ENCODE measurements at places on chromosomes 5 and 9. TPM values are rescaled to one million over a fixed set of nuclear protein-coding genes. Genes with fewer than 3 reads are reported as not detected.

The NR6A1 gene
- 1.9 TPM for total RNA-seq

The TTLL11 gene
- 3.6 TPM for total RNA-seq

The F2RL2 gene
- 6.1 TPM for total RNA-seq

The KIF27 gene
- 1.3 TPM for total RNA-seq

Data from A549 treated with DMSO at 1 μM for 4 hours (cell line).